Psoas muscle (tissue), 8 donors: ENCODE measurements at places on chromosomes 13 and 19. TPM values are rescaled to one million over a fixed set of nuclear protein-coding genes. Genes with fewer than 3 reads are reported as not detected.

COX7A1 gene
- total RNA-seq = 1,453 TPM

PTH2 gene
- not detected for total RNA-seq

CD33 gene
- total RNA-seq = 3.1 TPM

DNA sequence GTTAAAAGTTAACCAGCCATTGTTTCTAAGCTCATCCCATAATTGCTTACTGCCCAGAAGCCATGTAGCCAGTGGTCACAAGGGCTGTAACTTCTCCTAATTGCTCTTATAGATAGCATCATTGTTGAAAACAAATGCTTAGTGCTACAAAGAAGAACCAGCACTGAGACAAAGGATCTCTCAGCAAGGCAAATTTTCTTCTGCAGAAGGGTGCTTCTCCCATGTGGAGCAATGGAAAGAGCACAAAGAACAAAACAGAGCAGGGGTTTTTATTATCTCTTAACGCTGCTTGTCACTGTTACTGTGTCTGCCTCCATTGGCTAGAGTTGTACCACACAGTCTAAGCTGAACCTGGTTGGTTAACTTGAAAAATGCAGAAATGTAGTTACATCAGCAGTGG lies 1036.8 kb downstream of the UQCRFS1 start:
- no peaks in the 10 kb centered on the region for H3K27me3 ChIP-seq
- DNase-seq = no peak
- no peak overlapping the region for H3K27ac ChIP-seq
- H3K36me3 ChIP-seq = no peaks in the 10 kb centered on the region

DNA sequence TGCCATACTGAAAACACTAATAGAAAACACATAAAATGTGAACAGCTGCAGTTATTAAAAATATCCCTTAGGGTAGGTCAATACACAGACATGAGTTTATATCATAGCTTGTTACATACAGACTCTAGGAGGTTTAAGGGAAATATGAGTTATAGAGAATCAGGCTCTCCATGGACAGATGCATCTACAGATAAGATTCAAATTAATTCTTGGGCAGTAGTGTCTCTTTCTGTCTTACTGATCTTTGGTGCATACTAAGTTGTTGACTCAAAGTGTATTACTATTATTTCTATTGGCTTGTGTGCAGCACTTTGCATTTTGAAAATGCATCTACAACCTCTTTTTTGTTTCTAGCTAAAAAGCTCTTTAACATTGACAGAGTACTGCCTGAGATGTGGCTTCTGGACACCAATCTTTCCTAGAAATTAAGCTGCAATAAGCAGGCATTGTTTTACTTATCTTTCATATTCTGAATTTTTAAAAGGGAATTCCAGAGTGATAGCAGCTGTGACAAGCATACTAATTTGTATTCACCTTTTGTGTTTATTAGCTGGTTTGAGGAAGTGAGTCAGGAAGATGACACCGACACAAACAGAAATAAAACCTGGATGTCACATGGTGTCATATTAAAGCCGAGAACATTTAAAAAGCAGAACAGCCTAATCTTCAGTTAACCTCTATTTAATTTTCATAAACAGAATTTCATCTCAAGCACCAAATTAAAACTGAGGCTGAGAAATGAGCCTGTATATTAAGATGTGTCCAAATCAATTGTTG lies 399.0 kb downstream of the PCDH9 start:
- DNase-seq = no peak
- H3K27me3 ChIP-seq = no peaks in the 10 kb centered on the region
- no peaks in the 10 kb centered on the region for H3K36me3 ChIP-seq
- no peaks in the 10 kb centered on the region for H3K4me1 ChIP-seq

DNA sequence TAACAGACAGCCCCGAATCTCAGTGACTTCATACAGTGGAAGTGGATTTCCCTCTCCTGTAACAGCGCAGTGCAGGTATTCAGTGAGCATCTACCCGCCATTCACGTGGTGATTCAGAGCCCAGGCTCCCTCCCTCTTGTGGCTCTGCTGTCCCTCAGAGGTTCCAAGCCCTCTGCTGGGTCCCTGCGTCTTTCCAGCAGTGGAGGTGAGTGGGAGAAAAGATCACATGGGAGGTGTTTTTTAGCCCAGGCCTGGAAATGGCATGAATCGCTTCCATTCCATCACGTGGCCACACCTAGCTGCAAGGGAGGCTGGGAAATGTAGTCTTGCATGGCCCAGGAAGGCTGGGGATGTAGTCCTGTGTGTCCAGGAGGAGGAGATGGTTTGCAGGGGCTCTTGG lies 61.4 kb downstream of the DPF1 start:
- H3K27ac ChIP-seq = no peak overlapping the region
- H3K27me3 ChIP-seq = peaks cover 3% of the 10 kb centered on the region
- no peak for DNase-seq
- no peaks in the 10 kb centered on the region for H3K36me3 ChIP-seq

DNA sequence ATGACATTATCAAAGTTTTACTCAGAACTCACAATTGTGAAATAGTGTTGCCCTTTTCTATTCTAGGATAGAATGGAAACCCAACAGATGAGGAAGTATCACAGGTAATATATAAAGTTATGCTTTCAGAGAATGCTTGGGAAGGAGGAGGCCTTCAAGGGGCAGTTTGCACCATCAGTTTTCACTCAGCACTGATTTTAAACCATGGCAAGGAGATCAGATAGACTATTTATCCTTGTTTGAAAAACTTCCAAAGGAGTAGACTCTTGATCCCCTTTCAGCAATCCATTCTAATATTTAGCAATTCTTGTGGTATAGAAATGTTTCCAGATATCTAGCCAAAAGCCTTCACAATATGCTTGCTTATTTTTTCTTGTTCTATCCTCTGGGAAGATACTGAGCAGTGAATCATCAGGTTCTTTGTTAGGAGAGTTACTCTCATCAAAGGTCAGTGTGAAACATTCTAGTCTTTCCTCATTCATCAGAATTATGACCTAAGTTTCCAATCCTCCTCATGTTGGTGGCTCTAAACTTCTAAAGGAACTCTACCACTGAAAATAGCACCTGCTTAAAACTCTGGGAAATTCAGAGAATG lies 3.8 kb downstream of the GPC6 start:
- peaks cover 4% of the 10 kb centered on the region for H3K27me3 ChIP-seq
- H3K36me3 ChIP-seq = no peaks in the 10 kb centered on the region
- H3K27ac ChIP-seq = no peak overlapping the region
- no peaks in the 10 kb centered on the region for H3K4me1 ChIP-seq
- DNase-seq = no peak

GRCh38 chr13:46654951-46655350 lies 102.0 kb downstream of the LRCH1 start:
- no peaks in the 10 kb centered on the region for H3K27me3 ChIP-seq
- H3K4me3 ChIP-seq = no peak overlapping the region
- no peak for DNase-seq
- H3K4me1 ChIP-seq = peaks cover 5% of the 10 kb centered on the region

DNA sequence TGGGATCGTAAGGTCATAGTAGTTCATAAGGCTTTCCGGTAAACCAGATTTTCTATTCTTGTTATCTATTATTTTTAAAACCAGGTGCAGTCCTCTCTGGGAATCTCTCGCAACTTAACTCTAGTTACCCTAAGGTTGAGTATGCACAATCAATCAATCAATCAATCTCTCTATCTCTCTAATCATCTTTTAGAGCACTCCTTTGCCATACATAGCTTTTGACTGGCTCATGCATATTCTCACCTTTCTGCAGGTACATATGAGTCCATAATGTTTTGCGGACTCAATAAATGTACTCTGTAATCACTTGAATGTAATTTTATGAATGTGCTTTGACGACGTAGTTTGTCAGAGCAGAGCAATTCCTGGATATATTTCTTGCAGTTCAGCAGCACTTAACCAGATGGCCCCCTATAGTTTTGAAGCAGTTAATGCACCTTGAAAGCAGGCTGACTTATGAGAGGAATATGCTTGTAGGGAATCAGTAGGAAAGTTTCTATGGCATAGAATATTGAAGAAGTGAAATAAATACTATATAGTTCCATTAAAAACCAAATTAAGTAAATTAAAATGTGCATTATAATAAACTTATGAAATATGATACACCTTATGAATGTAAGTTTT lies 524.7 kb downstream of the GPC5 start:
- H3K36me3 ChIP-seq = no peaks in the 10 kb centered on the region
- no peaks in the 10 kb centered on the region for H3K27me3 ChIP-seq
- DNase-seq = no peak
- H3K4me1 ChIP-seq = no peaks in the 10 kb centered on the region

- peak overlapping the region; percentile 43 for H3K27ac ChIP-seq
- H3K4me3 ChIP-seq = no peak overlapping the region
- no peak for DNase-seq
- H3K4me1 ChIP-seq = peaks cover 24% of the 10 kb centered on the region
These were observed 32.8 kb downstream of the ANKRD10 start for GRCh38 chr13:110881839-110882627.

DNA sequence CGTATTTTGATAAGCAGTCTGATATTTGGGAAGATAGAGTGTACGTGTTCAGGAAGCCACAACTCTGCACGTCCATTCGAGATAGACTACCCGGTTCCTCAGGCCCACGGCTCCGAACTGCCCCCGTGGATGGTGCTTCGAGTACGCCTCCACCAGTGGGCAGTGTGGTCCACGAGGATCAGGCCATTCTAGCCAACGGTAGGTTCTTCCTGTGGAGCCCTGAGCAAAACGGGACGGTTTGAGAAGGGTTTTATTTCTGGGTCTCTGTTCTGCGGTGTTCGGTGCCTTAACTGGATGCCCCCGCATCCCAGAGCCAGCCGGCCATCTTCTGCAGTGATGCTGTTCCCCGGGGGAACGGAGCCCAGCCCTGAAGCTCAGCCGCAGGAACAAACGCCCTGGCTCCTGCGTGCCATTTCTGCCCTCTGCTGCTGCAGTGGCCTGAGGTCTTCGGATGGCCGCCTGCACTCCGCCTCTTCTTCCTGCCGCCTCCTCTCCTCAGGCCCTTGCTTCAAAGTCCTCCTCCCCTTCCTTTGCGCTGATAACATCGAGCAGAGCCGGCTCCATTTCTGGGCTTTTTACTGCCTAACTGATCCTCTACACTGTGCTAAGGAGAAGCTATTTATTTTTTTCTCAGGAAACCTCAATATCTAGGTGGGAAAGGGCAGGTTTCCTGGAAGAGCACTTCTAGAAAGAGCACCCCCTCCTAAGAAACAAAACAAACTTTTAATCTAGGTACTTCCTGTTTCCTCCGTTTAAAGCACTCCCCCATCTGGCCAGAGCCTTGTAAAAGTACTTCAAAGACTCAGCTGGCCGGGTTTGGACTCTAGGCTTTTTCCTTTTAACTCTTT lies 36.2 kb upstream of the SLC46A3 start:
- H3K4me1 ChIP-seq = peaks cover 4% of the 10 kb centered on the region
- H3K36me3 ChIP-seq = no peaks in the 10 kb centered on the region
- no peak for DNase-seq
- peak overlapping the region; percentile 30 for H3K27ac ChIP-seq
- H3K4me3 ChIP-seq = peak overlapping the region; percentile 29

- no peaks in the 10 kb centered on the region for H3K4me1 ChIP-seq
- no peaks in the 10 kb centered on the region for H3K36me3 ChIP-seq
- no peak overlapping the region for H3K27ac ChIP-seq
- no peak overlapping the region for H3K4me3 ChIP-seq
- no peaks in the 10 kb centered on the region for H3K27me3 ChIP-seq
These were observed 988.6 kb downstream of the PCDH17 start for GRCh38 chr13:58620176-58620575.

DNA sequence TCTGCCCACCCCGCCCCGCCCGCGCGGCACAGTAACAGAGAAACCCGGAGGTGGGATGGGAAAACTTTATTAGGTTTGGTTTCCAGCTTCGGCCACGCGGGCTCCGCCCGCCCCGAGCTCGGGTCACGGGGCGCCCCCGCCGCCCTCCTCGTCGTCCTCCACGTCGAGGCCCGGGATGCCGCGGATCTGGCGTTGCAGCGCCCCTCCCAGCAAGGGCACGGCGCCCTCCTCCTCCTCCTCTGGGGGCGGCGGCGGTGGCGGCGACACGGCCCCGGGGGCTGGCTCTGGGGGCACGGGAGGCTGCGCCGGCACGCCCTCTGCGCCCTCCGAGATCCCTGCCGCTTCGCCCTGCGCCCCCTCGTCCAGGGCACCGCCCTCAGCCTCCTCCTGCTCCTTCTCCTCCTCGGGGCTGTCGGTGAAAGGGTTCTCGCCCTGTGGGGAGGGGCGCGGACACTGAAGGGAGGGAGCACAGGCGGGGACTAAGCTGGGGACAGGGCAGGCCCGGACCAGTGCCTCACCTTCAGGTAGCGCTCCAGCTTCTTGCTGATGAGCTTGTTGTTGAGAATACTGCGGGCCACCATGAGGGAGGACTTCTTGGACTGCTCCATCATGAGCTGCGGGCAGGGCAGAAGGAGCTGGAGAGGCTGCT lies 536 bp upstream of the AKAP8 start:
- H3K27ac ChIP-seq = peak overlapping the region; percentile 93
- H3K4me1 ChIP-seq = peaks cover 37% of the 10 kb centered on the region
- peak overlapping the region; percentile 78 for H3K4me3 ChIP-seq
- peak; percentile 80 for DNase-seq

DNA sequence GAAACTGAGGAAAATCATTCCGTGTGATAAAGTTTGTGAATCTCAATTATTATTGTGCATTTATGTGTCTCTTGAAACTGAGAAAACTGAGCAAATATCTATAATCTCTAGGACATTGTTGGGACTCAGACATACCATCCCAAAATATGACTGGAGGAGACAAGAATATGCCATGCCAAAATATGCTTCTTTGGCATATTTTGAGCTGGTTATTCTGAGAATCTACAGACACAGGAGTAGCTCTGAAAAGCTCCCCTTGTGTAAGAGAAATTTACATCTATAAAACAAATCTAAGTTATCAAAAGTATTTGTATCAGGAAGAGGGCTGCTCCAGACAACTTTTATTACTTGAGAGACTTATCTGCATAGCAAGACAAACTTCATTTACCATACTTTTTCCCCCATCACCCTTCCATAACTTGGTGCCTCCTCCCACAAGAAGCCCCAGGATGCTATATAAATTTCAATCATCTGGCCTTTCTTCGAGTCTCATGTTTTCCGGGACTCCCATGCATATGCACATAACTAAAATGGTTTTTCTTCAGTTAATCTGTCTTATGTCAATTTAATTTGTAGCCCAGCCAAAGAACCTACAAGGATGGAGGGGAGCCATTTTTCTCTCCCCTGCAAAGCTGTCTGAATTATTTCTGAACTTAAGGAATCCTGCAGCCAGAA lies 28.6 kb upstream of the NDFIP2 start:
- H3K27me3 ChIP-seq = no peaks in the 10 kb centered on the region
- H3K36me3 ChIP-seq = no peaks in the 10 kb centered on the region
- H3K4me3 ChIP-seq = no peak overlapping the region
- DNase-seq = no peak
- no peak overlapping the region for H3K27ac ChIP-seq
- H3K4me1 ChIP-seq = no peaks in the 10 kb centered on the region

- no peak overlapping the region for H3K4me3 ChIP-seq
- H3K4me1 ChIP-seq = peaks cover 19% of the 10 kb centered on the region
- no peaks in the 10 kb centered on the region for H3K36me3 ChIP-seq
- H3K27me3 ChIP-seq = no peaks in the 10 kb centered on the region
- no peak overlapping the region for H3K27ac ChIP-seq
These were observed 2.3 kb upstream of the AKAP8 start for GRCh38 chr19:15381864-15382263.

- H3K4me3 ChIP-seq = no peak overlapping the region
- DNase-seq = peak; percentile 29
- no peaks in the 10 kb centered on the region for H3K4me1 ChIP-seq
- peaks cover 46% of the 10 kb centered on the region for H3K27me3 ChIP-seq
These were observed 26.3 kb downstream of the SHANK1 start for GRCh38 chr19:50693064-50693975.
